A172 (cell line): ENCODE measurements at places on chromosomes 1 and 21. TPM values are rescaled to one million over a fixed set of nuclear protein-coding genes. Genes with fewer than 3 reads are reported as not detected.

Gene EPHA2
- 54.3 and 78.1 TPM in 2 replicates for total RNA-seq

Gene GJC2
- total RNA-seq, result 6.6 and 16.8 TPM in 2 replicates

DNA sequence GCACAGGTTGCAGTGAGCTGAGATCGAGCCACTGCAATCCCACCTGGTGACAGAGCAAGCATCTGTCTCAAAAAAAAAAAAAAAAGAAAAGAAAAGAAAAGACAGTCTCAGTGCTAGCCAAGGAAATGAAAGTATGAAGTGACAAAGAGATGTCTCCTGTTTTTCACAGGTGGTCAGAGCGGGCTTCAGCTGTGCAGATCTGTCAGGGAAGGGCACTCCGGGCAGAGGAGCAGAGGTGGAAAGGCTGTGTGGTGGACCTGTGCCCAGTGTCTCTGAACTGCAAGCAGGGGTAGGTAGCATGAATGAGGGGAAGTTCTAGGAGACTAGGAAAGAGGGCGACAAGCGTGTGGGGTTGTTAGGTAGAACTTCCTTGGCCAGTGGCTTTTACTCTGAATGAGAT is 67.5 kb downstream of the CD247 start:
- DNase-seq, result no peak

DNA sequence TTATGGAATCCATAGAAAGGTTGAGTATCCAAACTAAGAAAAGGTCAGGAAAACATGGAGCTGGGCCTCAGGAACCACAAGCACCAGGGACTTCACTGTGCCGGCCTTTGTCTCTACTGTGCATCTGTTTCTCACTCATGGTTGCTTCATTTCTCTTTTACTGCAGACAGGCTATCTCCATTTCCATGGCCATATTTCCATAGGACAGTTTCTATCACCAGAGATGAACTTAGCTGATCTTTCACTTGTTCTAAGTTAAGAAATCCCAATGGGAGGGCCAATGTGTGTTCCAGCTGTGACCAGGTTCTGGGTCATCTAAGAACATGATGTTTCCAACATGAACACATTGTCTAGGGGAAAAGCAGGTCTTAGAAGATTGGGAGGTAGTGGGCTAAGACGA is 43.7 kb upstream of the PPP2R5A start:
- DNase-seq, result no peak

GRCh38 chr1:228851193-228851592 is 115.9 kb downstream of the RHOU start:
- DNase-seq, result no peak

GRCh38 chr1:1041092-1041523 is 21.2 kb downstream of the AGRN start:
- DNase-seq, result no peak

GRCh38 chr1:180951836-180952656 is 39.3 kb downstream of the KIAA1614 start:
- DNase-seq, result no peak
